ENCODE measurements at places on chromosomes 11 and 22.

DNA sequence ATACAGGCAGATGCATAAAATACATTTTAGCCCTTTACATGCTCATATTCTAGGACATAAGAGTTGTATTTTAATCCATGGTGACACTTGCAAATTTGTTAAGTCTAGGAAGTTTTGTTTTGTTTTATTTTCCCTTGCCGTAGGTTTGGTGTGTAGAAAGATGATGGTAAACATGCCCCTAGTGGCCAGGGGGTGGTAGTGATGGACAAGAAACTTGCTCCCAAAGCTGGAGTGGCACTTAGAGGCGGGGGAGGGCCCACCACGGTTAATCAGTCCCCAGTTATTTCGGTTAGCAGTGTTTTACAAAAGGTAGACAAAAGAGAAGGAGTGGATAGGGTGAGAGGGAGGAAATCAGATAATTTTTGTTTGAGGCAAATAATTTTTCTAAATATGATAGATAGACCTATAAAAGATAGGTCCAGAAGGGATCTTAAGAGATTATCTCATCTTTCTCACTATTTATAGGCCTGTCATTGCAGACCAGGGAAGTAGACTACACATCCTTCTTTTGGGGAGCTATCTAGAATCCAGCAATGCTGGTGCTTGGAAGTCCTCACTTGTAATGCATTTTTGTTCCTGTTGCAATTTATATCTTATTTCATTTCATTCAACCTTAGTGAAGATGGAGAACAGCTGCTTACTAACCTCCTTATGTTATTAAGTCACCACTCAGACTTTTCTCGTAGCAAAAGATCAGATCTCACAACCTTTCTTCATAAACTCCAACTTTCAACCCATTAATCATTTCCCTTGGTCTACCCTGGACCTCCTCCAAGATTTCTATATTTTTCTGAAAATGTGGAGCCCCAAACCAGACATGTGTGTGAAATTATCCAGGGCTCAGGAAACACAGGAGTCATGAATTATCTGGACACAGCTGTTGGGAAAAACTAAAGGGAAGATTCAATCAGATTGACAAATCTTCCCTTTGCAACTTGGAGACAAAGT is 5.9 kb upstream of the BDNF start:
- no peak for DNase-seq

GRCh38 chr11:1302461-1303125 is 6.8 kb downstream of the TOLLIP start:
- DNase-seq = no peak

DNA sequence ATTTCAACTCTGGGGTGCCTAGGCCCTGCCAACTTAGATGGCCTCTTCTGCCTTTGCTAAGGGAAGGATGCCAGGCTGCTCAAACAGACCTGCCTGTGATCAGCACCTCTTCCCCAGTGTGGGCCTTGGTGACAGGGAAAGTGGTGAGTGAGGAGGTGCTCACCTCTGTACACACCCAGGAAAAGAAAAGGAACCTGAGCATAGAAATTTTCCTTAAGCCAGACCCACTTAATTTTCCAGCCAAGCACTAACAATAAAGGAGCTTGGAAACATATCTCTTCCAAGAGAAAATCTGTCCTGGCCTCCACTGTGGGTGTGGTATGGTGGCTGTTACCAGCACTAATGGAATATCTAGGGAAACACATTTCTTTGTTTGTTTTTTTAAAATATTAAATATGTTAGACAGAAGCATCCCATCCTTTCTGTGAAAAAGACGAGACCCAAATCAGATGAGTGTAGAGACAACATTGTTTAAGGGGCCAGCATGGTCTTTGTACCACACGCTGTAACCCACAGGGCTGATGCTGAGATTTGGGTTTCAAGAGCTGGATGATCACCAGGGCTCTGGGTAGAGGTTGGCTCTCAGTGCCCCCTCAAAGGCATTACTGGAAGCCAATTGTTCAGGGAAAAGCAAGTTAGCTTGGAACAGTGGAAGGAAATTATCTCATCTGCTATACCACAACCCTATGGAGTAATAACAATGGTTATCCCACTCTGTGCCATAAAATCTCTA is 472.2 kb downstream of the INSC start:
- no peak for DNase-seq

- DNase-seq = no peak
These were observed 1.9 kb downstream of the NUMA1 start for GRCh38 chr11:72078477-72078876.

DNA sequence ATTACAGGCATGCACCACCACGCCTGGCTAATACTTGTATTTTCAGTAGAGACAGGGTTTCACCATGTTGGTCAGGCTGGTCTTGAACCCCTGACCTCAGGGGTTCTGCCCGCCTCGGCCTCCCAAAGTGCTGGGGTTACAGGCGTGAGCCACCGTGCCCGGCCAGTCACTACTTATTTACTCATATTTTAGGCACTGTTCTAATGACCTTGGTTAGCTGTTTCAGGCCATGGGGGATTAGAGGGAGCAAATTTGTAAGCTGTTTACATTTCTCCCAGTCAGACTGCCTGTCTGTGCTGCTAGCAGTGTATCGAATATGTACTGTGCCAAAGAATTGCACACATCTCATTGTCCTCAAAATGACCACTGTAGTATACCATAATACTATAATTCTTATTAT is 32.7 kb upstream of the PACSIN2 start:
- DNase-seq = no peak
